ENCODE measurements at places on chromosomes 11 and 22.
A peak's percentile ranks its signal among the peaks of the same experiment; 100 is the strongest.

- peaks cover 8% of the 10 kb centered on the region for H3K36me3 ChIP-seq
- H3K4me1 ChIP-seq, result peaks cover 12% of the 10 kb centered on the region
- no peak overlapping the region for H3K4me3 ChIP-seq
- peak overlapping the region; percentile 82 for H3K27ac ChIP-seq
- H3K27me3 ChIP-seq, result peaks cover 7% of the 10 kb centered on the region
- DNase-seq, result no peak
These were observed 13.6 kb downstream of the SCARF2 start for GRCh38 chr22:20423906-20424551.

GRCh38 chr11:128324531-128325141 lies 262.7 kb downstream of the ETS1 start:
- H3K27ac ChIP-seq, result no peak overlapping the region
- no peak for DNase-seq
- H3K27me3 ChIP-seq, result no peaks in the 10 kb centered on the region
- H3K4me1 ChIP-seq, result peaks cover 4% of the 10 kb centered on the region
- H3K4me3 ChIP-seq, result no peak overlapping the region
- H3K36me3 ChIP-seq, result no peaks in the 10 kb centered on the region

DNA sequence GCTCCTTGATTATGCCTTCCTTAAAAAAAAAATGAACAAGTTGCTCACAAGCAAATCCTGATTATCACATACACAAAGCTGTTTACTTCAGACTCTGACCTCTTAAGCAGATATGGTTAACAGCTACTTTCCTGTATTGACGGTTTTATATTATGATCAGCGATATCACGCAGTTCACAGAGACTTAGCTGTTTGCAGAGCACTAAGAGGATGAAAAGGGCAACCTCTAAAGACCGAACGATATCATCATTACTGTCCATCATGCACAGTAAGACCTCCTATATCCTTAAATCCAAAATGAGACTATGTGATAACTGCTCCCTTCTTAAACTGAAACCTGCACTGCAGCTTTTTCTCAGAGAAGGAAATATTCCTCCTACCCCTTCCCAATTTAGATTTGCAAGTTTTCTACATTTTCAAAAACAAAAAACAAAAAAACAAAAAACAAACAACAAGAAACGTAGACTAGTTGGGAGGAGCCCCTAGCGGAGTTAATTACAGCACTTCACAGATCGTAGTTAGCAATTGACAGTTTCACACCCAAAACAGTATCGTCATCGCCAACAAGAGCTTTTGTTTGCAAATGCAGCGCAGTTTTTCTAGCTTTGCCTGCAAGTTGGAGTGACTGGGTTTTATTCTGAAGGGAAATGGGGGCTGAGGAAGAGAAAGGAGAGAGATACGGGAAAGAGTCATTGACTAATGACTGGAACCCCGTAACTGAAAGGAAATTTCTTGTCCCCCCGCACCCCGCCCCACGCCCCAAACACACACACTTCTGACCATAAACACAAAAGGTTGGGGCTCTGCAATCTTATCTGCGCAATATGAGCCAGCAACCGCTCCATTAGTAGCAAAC lies 1.2 kb downstream of the DDX6 start:
- DNase-seq, result no peak
- peaks cover 24% of the 10 kb centered on the region for H3K4me1 ChIP-seq
- H3K36me3 ChIP-seq, result peaks cover 23% of the 10 kb centered on the region
- peak overlapping the region; percentile 98 for H3K4me3 ChIP-seq

DNA sequence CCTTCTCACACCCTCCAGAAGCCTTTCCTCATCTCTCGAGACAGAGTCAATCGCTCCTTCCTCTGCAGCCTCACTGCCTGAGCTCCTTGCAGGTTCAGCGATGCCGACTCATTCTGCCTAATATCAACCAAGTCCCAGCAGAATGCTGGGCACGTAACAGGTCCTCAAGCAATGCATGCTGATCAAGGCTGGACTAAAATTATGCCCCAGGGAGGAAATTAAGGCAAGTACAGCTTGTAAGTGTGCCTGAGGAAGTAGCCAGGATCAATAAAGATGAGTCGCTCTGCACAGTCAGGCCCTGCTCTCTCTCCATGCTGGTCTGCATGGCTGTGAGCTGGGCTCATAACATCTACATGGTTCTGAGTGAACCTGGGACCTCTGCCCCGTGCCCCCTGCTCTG lies 25.6 kb upstream of the NRIP3 start:
- no peak overlapping the region for H3K4me3 ChIP-seq
- no peak overlapping the region for H3K27ac ChIP-seq
- no peak for DNase-seq

- no peaks in the 10 kb centered on the region for H3K4me1 ChIP-seq
- no peak overlapping the region for H3K4me3 ChIP-seq
- DNase-seq, result peak; percentile 80
- no peaks in the 10 kb centered on the region for H3K36me3 ChIP-seq
- no peak overlapping the region for H3K27ac ChIP-seq
These were observed 673.1 kb downstream of the KCNA4 start for GRCh38 chr11:29343465-29344333.

DNA sequence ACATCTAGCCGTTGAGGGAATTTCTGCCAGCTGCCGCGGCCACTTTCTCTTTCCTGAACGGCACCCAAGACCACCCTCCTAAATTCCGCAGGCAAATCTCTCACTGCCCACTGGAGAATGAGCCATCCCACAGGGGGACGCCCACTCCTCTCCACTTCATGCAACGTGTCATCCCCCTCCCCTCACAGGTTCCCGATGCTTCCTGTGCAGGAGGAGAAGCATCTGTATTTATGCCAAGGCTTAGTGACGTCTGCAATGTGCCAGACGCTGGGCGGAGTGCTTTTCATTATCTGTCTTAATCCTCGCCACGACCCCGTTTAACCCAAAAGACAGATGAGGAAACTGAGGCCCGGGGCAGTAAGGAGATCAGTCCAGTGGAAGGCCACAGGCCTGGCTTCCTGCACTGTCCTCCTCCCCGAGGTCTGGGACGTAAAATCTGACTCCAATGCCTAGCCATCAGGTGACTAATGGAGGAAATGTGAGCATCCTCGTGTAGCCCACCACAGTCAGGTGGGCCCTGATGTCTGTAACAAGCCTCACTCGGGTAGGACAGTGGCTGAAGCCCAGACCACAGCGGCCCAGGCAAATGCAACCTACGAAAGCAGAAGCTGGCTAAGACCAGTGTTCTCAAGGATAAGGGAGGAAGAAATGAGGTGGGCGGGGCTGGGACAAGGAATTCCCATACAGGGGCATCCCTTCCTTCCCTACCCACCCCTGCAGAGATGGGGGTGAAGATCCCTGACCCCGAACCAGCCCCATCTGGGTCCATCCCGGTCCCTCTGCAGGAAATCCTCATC lies 23.1 kb downstream of the MN1 start:
- peak overlapping the region; percentile 82 for H3K27ac ChIP-seq
- no peaks in the 10 kb centered on the region for H3K27me3 ChIP-seq
- no peak for DNase-seq
- H3K4me3 ChIP-seq, result no peak overlapping the region
- peaks cover 7% of the 10 kb centered on the region for H3K36me3 ChIP-seq

DNA sequence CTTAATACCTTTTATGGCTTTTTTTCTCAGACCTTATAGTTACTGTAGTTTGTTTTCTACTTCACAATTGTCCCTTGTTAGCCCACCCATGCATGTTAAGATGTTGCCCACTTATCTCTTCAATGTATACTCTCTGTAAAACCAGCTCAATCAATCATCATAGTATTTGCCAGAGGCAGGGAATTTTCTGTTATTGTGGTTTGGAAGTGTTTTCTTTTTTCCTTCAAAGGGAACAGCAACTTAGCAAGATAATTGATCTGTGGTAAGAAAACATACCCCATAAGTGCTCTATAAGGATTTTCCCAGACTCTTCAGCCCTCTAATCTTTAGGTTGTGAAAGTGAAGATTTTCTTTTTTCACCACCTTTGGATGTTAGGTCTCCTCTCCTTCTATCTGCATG lies 76.7 kb upstream of the SYT9 start:
- no peak overlapping the region for H3K27ac ChIP-seq
- H3K4me3 ChIP-seq, result no peak overlapping the region
- no peak for DNase-seq

GRCh38 chr11:64801561-64802369 lies 1.2 kb downstream of the MAP4K2 start:
- no peaks in the 10 kb centered on the region for H3K27me3 ChIP-seq
- peaks cover 9% of the 10 kb centered on the region for H3K36me3 ChIP-seq
- no peak overlapping the region for H3K27ac ChIP-seq
- no peak for DNase-seq
- H3K4me1 ChIP-seq, result peaks cover 11% of the 10 kb centered on the region

DNA sequence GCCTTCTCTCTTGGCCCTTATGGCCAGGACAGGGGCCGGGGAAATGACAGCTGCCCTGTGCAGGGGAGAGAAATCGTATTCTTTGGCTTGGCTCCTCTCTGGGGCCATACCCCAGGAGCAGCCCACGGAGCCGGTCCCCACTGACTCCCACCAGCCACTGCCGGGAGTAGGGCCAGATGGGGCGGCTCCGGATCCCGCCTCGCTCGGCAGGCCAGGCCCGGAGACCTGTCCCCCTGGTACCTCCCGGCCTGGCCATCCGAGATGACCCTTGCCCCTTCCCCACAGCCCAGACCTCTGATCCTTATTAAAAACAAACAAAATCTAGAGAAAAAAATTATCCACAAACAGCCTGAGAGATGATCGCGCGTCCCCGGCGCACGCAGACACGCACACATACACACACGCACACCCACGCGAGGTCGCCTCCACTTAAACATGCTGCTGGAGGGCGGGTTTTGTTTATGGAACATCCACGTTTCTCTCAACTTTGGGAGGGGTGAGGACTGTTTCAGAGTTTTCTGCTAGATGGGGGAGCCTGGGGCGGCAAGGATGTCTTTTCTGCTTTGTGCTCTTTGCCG lies 59.1 kb downstream of the IGLL1 start:
- H3K4me3 ChIP-seq, result peak overlapping the region; percentile 75
- peak overlapping the region; percentile 76 for H3K27ac ChIP-seq
- no peak for DNase-seq

DNA sequence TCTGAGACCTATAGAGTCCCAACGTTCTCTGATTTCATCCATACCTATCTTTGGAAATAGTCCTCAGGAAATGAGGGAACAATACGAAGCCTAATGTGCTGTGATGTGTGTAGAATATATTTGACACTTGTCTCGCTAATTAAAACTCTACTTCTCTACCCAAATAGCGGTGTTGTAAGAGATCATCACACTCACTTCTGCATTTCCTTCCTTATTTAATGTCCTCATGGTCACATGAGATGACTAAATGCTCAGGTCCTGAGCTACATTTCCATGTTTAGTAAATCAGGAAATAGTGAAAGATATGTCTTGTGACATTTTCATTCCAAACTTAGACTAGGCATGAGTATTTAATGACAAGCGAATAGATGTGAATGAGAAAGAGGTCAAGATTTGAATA lies 112.3 kb downstream of the MAML2 start:
- H3K27me3 ChIP-seq, result no peaks in the 10 kb centered on the region
- H3K27ac ChIP-seq, result no peak overlapping the region
- peaks cover 26% of the 10 kb centered on the region for H3K4me1 ChIP-seq
- H3K36me3 ChIP-seq, result no peaks in the 10 kb centered on the region
- no peak for DNase-seq
